ENCODE measurements at places on chromosomes 1 and 21.
A peak's percentile ranks its signal among the peaks of the same experiment; 100 is the strongest.

DNA sequence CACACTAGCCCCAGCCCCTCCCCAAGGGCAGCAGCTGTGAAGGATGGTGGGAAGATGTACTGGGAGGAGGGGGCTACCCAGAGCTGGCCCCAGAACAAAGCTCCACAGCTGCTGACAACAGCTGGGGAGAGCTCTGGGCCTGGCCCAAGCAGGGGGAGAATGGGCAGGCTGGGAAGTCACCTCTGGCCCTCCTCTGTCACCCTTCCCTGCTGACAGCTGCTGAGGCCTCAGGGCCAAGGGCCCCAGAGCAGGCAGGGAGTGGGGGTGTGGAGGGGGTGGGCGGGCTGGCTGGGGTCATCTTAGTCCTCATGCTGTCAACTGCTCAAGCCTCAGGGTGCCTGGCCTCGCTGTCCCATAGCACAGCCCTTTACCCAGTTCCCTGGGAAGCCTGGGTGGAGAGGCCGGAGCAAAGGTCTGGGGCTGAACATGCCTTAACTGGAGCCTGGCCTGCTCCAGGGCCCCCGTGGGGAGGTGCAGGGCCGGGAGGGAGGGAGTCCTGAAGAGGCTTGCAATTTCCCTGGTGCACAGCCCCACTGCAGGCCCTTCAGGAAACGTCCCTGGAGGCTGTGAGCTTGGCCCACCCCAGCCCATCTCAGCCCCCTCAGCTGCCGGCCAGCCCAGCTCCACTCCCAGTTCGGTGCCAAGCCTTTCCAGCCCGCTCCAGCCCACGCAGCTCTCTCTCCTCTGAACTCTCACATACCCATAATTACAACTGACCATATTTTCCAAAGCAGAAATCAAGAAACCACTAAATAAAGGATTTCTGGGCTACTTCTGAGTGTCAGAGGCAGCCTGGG, 25.7 kb downstream of the HSPG2 start:
- DNase-seq: peak; percentile 14

- no peak for DNase-seq
Observed at GRCh38 chr1:221937155-221937953, 195.5 kb upstream of the DUSP10 start.

DNA sequence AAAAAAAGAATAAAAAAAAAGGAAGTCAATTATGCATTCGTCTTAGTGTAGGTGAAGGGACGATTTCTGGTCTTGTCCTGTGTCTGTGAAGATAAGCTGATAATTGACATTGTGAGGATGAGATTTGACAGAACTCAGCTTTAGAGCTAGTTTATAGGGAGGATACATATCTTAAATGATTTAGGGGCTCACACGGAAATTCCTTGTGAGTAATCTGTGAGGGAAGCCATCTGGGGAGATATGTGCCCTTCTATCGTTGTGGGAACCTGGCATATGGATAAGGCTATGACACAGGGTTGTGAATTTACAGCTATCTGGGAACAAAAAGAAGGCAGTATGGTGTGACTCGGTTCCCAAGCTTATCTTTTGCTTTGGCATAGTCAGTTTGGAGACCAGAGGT, 71.1 kb downstream of the RABGAP1L start:
- peak; percentile 3 for DNase-seq

DNA sequence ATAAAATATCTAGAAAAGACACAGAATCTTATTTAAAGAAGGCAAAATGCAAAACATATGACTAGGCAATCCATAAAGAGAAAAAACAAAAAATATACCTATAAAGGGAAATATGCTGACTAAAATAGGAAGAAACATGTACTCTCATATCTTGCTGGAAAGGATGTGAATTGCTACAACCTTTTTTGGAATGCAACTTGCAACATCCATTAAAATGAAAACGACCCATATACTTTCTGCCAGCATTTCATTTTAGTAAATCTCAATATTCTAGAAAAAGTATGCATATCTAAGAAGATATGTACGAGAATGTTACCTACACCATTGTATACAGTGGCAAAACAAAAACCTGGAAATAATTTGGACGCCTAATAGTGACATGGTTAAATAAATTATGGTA, 56.6 kb downstream of the EDEM3 start:
- DNase-seq: peak; percentile 52

DNA sequence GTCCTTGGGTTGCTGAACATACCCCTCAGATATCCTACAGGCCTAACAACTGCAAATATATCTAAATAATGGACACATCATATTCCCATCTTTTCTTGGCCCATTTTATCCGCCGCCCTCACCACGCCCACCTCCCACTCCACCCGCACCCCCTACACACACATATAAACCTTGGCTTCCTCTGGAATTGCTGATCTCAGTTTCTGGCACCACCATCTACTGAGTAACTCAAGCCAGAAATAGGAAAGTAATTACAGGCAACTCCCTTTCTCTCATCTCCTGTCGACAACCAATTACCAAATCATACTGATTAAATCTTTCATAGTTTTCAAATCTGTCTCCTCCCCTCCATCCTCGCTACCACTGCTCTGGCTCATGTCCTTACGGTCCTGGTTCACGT, 4.7 kb downstream of the RGS8 start:
- DNase-seq: no peak

GRCh38 chr1:166679369-166679768, 159.9 kb upstream of the POGK start:
- DNase-seq: no peak

GRCh38 chr1:168466092-168466713, 77.6 kb downstream of the XCL2 start:
- DNase-seq: peak; percentile 78

- peak; percentile 56 for DNase-seq
Observed at GRCh38 chr1:150799089-150799488, 9.0 kb downstream of the CTSK start.

GRCh38 chr1:43804569-43804968, 97.2 kb downstream of the ST3GAL3 start:
- no peak for DNase-seq

DNA sequence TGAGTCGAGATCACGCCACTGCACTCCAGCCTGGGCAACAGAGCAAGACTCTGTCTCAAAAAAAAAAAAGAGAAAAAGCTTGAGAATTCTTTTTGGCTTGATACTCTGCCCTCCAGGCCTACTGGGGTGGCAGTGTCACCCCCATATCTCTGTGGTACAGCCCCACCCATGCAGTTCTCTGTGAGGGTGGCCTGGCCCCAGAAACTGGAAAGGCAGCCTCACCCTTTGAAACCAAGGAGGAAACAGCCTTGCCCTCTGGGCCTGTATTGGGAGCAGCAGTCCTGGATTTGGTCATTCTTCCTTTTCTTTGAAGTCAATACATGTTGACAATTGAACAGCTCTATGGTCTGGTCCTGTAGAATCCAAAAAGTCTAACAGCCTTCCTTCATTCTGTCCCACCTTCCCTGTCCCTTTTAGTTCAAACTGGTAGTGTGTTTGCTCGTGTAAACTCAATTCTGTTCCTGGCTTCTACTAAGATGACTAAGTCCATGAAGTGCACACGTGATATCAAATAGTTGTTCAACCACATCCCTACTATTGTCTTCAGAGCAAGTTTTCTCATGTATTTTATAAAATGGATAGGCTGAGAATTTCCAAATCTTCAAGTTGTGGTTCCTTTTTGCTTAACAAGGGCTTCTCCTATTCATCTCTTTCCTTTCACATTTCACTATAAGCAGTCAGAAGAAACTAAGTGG, 13.2 kb downstream of the ST7L start:
- DNase-seq: no peak

GRCh38 chr1:10682108-10682445, 114.4 kb downstream of the CASZ1 start:
- no peak for DNase-seq

DNA sequence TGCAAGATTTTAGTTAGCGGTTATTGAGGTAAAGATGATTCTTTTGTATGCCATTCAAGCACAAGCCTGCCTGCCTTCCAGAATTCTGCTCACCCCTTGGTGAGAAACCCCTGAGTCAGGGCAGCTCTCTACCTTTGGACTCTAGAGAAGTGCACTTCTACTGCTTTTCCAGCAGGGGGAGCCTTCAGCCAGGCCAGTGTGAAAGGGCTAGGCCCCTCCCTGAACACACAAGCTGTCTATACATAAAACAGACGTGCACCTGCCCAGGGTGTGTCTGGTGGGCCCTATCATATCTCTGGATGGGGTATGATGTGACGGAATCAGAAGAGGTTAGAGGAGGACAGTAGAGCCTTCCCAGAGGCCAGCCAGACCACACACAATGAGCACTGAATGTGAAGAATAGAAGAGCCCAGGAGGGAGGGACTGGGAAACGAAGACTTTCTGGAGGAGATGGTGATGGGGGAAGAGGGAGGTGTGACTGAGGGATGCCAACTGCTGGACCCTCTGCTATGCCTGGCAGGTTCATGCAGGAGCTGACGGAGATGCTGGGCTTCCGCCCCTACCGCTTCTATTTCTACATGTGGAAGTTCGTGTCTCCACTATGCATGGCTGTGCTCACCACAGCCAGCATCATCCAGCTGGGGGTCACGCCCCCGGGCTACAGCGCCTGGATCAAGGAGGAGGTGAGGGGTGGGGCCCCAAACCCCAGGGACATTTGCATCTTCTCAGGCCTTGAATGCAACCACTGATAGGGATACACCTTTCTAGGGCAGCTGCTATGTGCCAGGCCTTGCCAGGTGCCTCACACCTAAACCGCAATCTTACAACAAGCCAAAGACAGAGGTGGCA, 13.0 kb upstream of the KCNC4 start:
- peak; percentile 21 for DNase-seq

- DNase-seq: peak; percentile 43
Observed at GRCh38 chr1:162151900-162152829, 82.7 kb downstream of the NOS1AP start.

DNA sequence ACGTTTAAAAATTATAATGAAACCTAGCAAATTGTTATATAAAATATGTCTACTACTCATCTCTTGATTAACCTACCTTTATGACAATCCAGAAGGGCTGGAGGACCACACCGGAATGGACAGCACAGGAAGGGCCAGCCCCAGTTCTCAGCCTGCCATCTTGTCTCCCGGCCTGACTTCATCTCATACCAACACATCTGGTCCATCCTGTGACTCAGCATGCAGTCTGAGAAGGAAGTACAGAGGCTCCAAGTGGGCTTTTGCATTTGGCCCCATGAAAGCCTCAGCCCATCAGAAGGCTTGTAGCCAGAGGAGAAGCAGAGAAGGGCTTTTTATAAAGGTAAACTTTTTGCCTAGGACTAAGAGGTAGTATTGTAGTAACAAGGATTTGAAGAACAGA, 436.6 kb downstream of the MRPL39 start:
- peak; percentile 16 for DNase-seq

DNA sequence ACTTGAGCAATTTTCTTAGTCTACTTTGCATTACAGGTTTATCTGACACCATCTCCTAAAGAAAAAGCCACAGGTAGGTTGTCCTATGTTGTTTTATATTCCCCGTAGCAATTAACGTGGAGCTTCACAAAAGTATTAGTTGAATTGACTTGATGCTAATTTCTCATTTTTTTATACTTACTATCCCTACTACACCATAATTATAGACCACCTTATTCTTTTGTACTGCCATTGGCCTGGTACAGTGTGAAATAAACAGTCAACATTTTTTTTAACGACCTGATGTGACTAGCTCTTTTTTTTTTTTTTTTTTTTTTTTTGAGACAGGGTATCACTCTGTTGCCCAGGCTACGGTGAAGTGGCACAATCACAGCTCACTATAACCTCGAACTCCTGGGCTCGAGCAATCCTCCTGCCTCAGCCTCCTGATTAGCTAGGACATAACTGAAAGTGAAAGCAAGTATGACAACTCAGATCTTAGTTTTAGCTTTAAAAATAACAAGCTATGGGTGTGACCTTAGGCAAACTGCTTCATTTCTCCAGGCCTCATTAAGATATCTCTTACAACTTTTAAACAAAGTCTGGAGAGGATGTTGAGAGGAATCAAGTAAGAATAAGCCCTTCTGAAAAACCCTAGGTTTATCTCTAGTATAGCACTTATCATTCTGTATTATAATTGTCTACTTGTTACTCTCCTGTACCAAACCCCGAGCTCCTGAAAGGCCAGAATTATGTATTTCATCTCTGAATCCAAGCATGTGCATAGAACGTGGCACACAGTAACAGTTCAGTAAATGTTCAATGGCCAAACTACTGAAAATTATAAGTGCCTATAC, 49.5 kb downstream of the LUZP1 start:
- no peak for DNase-seq

GRCh38 chr1:42738678-42739226, 1.3 kb downstream of the CLDN19 start:
- no peak for DNase-seq

DNA sequence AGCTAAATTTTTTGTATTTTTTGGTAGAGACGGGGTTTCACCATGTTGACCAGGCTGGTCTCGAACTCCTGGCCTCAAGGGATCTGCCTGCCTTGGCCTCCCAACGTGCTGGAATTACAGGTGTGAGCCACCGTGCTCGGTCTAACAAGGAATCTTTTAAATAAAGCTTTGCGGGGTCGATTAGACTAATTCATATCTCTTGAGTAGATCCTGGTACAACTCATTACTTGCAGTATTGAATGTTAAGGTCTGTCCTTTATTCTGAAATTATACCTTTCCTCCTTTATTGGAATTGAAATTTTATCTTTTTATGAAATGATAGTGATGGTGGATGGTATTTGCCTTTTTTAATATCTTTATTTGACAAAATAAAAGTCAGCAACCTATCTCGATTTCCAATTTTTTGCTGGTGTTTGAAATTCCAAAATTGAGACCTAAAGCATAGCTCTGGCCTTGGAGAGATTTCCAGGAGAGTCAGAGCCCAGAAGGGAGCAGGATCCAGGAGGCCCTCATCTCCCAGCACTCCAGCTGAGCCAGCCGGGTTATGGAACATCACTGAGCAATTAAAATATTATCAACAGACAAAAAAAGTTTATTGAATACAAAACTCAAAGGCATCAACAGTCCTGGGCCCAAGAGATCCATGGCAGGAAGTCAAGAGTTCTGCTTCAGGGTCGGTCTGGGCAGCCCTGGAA, 4.7 kb downstream of the S100A2 start:
- no peak for DNase-seq

DNA sequence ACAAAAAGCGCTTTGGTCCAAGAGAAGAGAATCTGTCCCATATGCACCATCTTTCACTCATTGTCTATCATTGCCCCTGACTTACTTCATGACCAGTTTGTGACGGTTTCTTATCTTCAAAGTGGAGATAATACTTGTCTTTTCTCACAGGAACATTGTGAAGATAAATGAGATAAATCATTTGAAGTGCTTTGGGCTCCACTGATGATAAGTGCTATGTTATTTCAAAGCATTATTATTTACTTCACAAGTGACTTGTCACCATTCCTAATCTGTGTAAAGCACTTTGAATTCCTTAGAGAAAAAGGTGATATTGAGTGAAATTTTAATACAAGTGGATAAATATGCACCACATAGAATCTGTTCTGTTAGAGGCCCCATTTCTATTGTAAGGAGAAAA, 731.6 kb upstream of the PTBP2 start:
- no peak for DNase-seq
